ENCODE measurements at places on chromosomes 5 and 9.
A peak's percentile ranks its signal among the peaks of the same experiment; 100 is the strongest.

GRCh38 chr9:91202736-91203283, 158.9 kb downstream of the AUH start:
- DNase-seq, result no peak

DNA sequence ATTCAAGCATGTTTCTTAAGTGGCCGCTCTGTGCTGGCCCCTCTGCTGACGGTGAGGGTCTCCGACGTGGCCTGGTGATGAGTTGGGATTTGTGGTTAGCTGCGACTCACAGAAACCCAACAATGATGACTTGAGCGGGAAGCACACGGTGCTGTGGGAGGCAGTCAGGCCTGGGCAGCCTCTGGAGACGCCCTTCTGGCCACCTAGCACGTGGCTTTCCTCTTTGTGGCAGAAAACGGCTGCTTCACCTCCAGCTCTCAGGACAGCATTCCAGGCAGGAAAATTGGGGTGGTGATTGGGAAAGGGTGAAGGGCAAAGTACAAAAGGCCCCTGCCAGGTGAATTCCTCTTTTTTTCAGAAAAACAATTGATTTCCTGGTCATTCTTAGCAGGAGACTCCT, 17.5 kb upstream of the IER5L start:
- DNase-seq, result no peak

GRCh38 chr5:179908528-179908927, 831 bp upstream of the TBC1D9B start:
- no peak for DNase-seq

- no peak for DNase-seq
These were observed at the start of gene CCIN for GRCh38 chr9:36169166-36169565. Gene CCIN (plus strand): TSS chr9:36169388. CDS start chr9:36169503, 115 bp downstream.

- DNase-seq, result no peak
These were observed 20.8 kb downstream of the GABBR2 start for GRCh38 chr9:98687911-98688310.

GRCh38 chr5:89090037-89090436, 207.1 kb upstream of the MEF2C start:
- DNase-seq, result no peak

- DNase-seq, result no peak
These were observed 21.7 kb downstream of the ANKRD55 start for GRCh38 chr5:56211298-56211865.

GRCh38 chr5:37665272-37665671, 174.6 kb downstream of the GDNF start:
- no peak for DNase-seq

DNA sequence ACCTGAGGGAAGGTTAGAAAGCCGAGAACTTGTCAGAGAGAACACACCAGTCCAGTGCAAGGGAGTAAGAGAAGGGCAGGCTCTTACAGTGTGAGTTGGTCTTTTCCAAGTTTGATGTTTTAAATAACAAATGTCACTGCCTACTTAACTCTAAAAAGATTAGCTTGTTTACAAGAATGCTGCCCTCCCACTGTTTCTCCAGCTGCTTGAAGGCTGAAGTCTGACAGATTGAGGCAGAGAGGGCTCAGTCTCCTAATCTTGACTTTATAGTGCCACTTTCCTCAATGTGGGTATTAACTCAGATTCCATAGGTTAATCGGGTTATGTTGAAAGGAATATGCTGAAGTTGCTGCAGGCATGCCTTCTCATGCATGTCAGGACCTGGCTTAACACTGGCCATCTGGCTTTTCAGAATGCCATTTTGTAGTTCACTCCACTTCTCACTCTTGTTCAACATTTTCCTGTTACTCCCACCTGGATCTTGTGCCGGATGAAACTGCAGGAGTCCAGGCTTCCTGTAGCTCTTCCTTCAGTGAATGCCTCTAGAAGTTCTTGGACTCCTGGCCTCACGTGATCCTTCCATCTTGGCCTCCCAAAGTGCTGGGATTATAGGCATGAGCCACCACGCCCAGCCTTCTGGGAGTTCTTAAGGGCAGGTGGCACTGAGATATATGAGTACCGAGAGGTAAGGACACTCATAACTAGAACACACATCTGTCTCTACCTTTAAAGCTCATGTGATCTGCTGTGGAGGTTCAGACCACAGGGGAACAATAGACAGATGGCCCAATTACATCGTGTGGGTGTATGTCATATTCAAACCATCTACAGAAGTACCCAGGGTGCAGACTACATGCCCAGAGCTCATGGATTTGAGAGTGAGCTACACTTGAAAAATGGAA, 249.7 kb downstream of the ARHGAP26 start:
- no peak for DNase-seq

DNA sequence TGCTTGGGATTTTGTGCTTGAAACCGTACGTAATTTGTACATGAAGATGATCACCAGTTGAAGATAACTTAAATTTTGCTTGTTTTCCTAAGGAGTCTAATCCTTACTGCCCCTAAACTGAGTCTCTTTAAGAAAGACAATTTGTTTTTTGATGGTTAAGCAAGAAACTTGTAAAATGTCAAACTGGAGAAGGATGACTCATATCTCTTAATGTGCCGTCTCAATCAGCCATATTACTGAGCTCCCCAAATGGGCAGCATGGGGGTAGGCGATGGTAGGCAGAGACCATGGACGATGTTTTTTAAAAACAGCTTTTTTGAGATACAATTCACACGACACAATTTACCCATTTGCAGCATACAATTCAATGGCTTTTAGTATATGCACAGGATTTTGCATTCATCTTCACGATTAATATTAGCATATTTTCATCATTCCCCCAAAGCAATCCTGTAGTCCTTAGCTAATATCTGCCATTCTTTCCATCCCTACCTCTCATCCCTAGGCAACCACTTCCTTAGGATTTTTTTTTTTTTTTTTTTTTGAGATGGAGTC, 14.3 kb downstream of the ARHGAP26 start:
- DNase-seq, result no peak

DNA sequence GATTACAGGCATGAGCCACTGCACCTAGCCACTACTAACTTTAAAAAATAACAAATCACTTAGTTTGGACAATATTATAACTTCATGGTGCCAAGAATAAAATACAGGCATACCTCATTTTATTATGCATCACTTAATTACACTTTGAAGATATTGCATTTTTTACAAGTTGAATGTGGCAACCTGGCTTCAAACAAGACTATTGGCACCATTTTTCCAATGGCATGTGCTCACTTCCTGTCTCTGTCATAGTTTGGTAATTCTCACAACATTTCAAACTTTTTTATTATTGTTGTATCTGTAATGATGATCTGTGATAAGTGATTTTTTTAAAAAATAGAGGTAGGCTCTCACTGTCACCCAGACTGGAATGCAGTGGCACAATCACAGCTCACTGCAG, 49.9 kb upstream of the ERBIN start:
- no peak for DNase-seq

- DNase-seq, result no peak
These were observed 85.7 kb upstream of the FBXL17 start for GRCh38 chr5:108467563-108467962.

- DNase-seq, result no peak
These were observed 71.2 kb downstream of the RAB24 start for GRCh38 chr5:177232358-177232757.

DNA sequence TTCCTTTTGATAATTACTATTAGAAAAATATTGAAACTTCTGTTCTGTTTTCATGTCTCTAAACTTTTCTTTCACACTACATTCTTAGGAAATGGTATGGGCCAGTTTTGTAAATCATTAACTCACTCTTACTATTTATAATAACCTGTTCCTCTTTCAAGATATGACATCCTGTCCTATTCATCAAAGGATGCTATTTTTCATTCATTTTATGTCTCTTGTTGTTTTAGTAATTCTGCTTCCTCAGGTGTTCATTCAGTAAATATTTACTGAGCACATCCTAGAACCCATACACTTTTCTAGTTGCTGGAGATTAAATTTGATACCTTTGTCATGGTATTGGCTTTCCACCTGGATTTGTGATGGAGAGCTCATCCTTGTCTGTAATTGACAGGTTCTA, 58.0 kb downstream of the GDA start:
- DNase-seq, result no peak

- no peak for DNase-seq
These were observed 184.2 kb upstream of the TBCA start for GRCh38 chr5:77960305-77960704.

GRCh38 chr5:90131383-90132133, 278.0 kb downstream of the CETN3 start:
- no peak for DNase-seq

DNA sequence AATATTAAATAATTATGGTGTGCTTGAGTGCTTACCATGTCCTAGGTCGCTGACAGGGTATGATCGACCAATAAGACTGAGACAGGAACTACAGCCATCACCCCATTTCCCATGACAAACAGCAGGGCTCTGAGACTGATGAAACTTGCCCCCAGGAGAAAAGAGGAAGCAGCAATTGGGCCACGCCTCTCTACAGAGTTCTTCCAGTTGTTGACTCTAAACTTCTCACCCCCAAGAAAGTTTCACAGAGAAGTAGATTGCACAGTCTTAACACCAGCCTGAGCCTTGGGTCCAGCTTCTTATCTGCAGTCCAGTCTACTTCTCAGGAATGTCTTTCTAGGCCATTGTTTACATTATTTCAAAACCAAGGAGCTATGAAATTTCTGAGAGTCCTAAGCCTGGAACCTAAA, 182.2 kb upstream of the ANKRD55 start:
- peak; percentile 10 for DNase-seq

DNA sequence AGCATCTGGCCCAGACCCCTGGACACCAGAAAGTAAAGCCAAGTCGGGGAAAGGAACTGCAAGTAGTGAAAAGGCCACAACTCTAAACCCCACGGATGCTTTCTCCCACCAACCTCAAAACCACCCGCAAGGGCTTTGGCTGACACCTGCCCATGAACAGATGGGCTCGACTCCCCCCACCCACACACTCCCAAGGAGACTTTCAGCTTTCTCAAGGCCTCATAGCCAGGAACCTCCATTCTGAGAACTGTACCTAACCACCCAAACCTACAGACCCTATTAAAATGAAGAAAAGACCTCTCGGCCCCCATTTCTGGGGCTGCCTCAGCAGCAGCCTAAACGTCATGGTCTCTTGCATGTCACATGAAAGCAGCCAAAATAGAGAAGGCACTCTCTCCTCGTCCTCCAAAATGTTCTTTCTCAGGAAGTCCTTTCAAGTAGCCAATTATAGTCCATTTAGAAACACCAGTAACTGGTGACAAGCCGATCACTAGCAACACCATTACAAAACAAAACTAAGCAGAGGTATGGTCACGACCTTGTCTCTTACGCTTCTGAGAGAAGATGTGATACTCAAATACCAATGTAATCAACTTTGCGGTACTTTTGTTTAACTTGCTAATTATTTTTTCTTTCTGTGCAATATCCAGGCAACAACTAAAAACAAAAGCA, 2.9 kb downstream of the B4GALT1 start:
- DNase-seq, result peak; percentile 61

DNA sequence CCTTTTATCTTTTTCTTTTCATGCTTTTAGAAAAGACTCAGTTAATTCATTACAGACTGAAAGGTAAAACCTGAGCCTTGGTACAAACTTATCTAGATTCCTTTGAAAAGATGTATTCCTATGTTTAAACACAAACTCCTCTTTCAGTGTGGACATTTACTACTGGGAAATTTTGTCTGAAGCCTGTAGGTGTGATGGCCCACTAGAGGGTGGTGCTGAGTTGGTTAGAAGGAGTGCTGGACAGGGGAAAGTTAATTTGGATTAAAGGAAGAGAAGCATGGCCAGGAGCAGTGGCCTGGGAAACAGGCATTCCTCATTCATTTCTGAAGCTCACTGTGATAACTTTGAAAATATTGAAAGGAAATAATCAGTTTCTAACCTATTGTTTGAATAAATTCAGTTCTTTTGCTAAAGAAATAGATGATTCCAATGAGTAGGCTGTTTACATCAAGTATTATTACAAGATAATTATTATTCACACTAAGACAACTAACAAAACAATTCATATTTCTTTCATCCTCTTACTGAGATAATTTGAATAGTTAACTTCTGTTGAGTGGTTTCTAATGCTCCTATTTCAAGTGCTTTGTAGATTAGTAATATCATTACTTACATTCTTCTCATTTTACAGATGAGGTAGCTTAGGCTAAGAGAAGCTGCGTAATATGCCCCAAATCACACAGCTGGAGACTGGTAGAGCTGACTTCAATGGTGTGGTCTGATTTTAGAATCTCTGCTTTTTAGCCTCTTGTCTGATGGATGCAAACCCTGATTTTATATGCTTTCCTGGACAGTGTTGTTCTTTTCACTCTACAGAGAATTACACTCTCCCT, 150.9 kb downstream of the ADGRV1 start:
- DNase-seq, result no peak

DNA sequence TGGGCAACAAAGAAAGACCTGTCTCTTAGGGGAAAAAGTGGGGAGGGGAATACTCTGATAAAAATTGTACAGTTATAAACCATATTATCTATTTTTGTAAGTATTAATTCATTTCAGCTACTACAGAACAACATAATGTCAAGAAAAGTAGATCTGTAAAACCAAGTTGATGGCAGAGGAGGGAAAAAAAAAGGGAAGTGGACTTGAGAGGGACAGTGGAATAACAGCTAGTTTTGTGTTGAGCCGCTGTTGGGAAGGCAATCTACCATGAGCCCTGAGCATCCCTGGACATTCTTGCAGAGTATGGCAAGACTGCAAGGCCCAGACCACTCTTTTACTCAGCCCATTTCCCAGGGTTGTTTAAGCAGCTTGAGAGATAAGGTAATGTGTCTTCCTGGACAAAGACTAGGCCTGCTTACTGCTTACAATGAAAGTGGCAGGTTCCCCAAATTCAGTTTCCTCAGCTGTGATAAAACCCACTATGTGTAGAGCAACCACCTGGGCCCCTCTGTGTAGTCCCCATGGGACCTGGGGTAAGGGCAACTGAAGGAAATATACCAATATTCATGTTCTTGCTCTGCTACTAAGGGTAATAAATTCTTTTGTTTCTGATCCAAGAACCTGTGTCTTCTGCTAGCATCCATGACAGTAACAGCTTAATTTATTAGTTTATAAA, 25.0 kb downstream of the CEP120 start:
- no peak for DNase-seq

DNA sequence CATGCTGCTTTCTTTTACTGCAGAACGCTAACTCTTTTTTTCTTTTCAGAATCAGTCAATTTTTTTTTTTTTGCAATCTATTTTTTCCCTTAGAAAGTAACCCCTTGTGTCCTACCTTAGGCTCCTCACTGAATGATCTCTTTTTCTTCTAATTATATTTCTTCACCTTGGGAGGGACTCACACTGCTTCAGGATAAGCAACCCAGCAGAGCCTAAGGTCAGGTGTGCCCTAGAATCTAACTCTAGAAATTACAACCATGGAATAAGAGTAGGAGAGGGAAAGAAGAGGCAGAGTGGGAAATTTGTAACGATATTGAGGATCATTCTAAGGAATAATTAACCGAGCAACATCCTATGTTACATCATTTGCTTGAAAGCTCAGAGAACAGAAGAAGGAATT, 564.0 kb upstream of the MEF2C start:
- no peak for DNase-seq
